ENCODE measurements at places on chromosomes 1 and 21. TPM values are rescaled to one million over a fixed set of nuclear protein-coding genes. Genes with fewer than 3 reads are reported as not detected.

Gene MAP3K21
- total RNA-seq, result 6.0 TPM

Gene ESRRG
- 2.1 TPM for total RNA-seq

DNA sequence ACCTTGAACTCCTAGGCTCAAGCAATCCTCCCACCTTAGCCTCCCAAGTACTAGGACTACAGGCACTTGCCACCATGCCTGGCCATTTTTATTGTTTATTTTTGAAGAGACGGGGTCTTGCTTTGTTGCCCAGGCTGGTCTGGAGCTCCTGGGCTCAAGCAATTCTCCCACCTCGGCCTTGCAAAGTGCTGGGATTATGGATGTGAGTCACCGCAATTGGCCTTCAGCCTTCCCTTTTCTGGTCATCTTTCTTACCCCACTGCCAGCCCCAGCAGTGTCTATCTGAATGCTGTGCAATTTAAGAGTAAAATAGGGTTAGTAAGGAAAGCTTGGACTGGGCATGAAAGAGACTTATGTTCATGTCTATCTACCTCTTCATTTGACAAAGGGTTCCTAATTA lies 6.1 kb upstream of the KLF17 start:
- H3K27ac ChIP-seq, result no peak overlapping the region
- H3K27me3 ChIP-seq, result no peaks in the 10 kb centered on the region
- no peaks in the 10 kb centered on the region for H3K4me1 ChIP-seq
- no peak for DNase-seq
- no peaks in the 10 kb centered on the region for H3K36me3 ChIP-seq

Gene AMPD1
- total RNA-seq, result 0.30 TPM

DNA sequence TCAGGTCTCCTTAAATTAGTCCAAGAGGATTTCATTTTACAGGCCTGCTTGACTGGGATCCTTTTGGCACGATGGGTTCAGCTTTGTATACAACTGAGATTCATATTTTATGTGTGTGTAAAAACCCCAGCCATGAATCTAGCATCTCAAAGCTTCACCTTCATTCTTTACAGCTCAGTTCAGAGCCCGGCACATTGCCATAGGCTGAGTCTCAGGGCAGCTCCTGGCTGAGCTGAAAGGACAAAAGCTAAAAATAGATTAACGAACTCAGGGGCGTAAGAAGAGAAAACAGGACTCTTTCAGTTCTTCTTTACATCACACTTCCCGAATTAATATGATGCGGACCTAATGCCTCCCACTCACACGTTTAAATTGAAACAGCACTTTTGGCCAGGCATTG lies 262.8 kb upstream of the PBX1 start:
- no peak for DNase-seq
- H3K27ac ChIP-seq, result no peak overlapping the region
- no peaks in the 10 kb centered on the region for H3K36me3 ChIP-seq
- no peaks in the 10 kb centered on the region for H3K27me3 ChIP-seq
- H3K4me1 ChIP-seq, result no peaks in the 10 kb centered on the region

GRCh38 chr1:216643176-216643575 lies 80.1 kb downstream of the ESRRG start:
- no peak overlapping the region for H3K4me3 ChIP-seq
- no peaks in the 10 kb centered on the region for H3K4me1 ChIP-seq
- no peaks in the 10 kb centered on the region for H3K27me3 ChIP-seq
- no peak overlapping the region for H3K27ac ChIP-seq
- no peaks in the 10 kb centered on the region for H3K36me3 ChIP-seq

Gene RPE65
- not detected for total RNA-seq

- no peak overlapping the region for H3K4me3 ChIP-seq
- H3K27me3 ChIP-seq, result no peaks in the 10 kb centered on the region
- H3K36me3 ChIP-seq, result peaks cover 4% of the 10 kb centered on the region
- peaks cover 23% of the 10 kb centered on the region for H3K4me1 ChIP-seq
Observed at GRCh38 chr1:38852780-38853179, 6.8 kb downstream of the RRAGC start.

Gene FNDC10
- 12.0 TPM for total RNA-seq

Gene TEX35
- not detected for total RNA-seq

DNA sequence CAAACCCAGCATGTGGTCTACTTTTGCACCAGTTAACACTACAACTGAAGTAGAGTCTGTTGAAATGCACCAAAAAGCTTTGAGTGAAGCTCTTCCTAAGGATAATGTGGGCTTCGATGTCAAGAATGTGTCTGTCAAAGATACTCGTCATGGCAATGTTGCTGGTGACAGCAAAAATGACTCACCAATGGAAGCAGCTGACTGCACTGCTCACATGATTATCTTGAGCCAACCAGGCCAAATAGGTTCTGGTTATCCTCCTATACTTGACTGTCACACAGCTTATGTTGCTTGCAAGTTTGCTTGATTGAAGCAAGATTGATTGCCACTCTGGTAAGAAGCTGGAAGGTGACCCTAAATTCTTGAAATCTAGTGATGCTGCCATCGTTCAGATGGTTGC lies 85.2 kb downstream of the DENND1B start:
- H3K27ac ChIP-seq, result no peak overlapping the region
- no peak for DNase-seq
- peaks cover 3% of the 10 kb centered on the region for H3K4me1 ChIP-seq
- no peaks in the 10 kb centered on the region for H3K36me3 ChIP-seq
- no peaks in the 10 kb centered on the region for H3K27me3 ChIP-seq
- H3K4me3 ChIP-seq, result no peak overlapping the region

Measured in upper lobe of left lung (tissue), 6 donors.